ENCODE measurements at places on chromosomes 7 and 10.
A peak's percentile ranks its signal among the peaks of the same experiment; 100 is the strongest.

GRCh38 chr10:43166207-43166879 is 28.1 kb downstream of the CSGALNACT2 start:
- DNase-seq: no peak

DNA sequence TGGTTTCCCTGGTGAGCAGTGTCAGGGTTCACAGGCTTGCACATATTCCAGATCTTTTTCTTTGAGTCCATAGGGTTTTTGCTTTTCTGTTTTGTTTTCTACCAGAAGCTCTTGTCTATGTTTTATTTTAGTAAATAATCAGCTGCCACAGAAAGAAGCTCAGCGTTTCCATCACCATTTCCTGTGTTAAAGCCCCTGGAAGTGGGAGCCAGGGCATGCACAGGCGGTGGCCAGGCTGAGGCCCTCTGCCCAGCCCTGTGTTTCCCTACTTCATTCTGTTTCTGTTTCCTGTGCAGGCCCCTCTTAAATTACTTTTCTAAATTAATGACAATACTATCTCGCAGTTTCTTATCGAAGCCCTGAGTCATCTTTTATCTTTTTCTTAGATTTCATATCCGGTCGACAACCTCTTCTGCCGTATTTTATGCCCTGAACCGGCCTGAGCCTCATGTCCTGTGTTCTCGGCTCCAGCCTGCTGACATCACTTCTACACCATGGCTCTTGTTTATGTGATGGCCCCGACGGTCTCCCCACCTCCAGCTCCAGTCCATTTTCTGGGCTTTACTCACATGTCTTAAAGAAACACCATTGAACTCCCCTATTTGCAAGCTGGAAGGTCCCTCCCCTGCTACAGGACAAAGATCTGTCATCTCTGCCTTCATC is 442.2 kb downstream of the TCERG1L start:
- DNase-seq: no peak

DNA sequence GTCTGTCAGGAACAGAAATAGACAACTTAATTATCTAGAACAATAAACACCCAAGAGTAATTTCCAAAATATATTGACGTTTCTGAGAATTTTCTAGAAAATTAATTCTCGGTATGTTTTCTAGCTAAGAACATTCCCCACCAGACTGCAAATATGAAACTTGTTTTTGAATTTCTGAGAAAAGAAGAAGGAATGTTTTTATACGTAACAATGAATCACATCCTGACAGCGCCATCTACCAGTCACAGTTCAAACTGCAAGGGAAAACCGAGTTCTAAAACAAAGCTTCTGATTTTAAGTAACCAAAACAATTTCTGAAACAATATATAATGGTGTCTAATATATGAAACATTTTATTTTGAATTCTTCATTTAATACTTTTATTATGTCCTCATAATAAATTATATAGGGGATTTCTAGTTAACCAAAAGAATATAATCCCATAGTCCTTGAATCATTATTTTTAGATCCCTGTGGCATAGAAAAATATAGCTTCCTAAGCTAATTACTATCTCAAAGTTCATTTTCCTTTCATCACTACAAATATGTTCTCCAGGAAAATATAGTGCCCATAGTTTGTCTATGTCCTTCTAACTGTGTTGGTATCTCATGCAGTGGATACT is 34.5 kb upstream of the MEOX2 start:
- DNase-seq: peak; percentile 29

GRCh38 chr10:3763852-3764625 is 21.0 kb downstream of the KLF6 start:
- DNase-seq: no peak

DNA sequence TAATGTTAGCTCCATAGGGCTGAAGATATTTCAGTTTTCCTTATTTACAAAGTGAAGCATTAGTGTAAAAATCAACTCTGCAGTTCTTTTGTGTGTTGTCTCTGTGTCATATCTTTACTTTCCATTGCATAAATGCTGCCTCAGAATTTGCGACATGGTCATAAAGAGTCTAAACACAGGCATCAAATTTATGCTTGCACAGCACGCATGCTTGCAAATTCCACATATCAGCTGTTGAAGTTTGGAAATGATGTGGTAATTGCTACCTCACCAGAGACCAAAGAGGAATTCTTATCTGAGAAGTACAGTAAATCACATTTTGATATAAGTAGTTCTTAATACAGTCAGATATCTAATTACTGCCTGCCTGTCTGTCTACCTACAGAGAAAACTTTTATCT is 348.2 kb upstream of the GRM3 start:
- no peak for DNase-seq

GRCh38 chr10:119284679-119285096 is 77.3 kb downstream of the GRK5 start:
- no peak for DNase-seq

GRCh38 chr7:143203386-143203785 is 18.5 kb upstream of the TAS2R40 start:
- DNase-seq: peak; percentile 39

GRCh38 chr10:60985951-60986350 is 42.0 kb upstream of the RHOBTB1 start:
- no peak for DNase-seq

DNA sequence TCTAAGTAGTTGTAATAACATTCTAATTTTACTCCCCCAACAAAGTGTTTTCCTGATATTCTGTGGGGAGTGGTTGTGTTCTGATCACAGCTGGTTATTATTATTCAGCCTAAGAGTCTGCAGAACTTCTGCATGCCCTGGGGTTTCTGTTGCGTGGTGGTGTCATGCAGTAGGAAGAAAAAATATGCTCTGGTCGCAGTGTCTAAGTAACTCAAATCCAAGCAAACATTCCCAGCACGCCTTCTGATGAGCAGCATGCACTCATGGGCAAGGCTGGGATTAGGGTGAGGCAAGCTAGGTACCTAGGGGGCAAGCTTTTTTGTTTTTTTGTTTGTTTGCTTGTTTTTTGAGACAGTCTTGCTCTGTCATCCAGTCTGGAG is 112.8 kb upstream of the KMT2E start:
- DNase-seq: no peak

DNA sequence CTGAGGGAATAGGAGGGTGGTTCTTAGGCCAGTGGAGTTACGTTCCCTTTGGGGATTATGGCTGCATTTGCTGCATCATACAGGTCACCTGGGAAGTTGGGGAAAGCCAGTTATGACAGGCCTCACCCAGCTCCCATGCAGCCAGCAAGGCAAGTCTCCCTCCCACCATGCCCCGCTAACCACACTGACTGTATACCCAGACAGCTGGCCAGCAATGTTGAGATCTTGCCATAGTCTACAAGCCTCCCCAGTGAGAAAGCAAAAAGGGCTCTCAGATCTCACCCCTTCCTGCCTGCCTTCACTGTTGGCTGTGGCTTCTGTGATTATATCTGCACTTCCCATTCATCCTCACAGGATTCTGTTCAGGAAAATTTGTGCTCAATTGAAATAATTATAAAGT is 133.3 kb upstream of the HGF start:
- no peak for DNase-seq

DNA sequence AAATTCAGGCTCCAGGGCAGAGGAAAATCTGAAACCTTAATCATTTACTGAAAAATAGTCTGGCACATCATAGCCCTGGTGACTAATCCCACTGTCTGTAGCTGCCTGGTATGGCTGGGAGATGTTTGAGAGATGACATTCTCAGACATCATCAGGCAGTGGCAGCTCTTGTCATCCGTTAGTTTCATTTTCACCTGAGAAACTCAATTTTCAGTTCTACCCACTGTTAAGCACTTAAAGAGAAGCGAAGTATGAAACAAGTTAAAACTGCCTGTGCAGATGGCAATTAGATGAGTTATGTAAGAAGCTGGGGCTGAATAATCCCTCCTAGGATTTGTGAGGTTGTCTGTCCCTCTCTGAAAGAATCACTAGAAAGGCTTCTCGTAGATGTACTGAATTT is 150.2 kb downstream of the NSUN6 start:
- peak; percentile 16 for DNase-seq

GRCh38 chr7:100483722-100484672 is at the start of gene NYAP1:
TSS of gene NYAP1 (plus strand) at chr7:100483927. CDS start at chr7:100485312, 1,385 bp downstream.
- peak; percentile 89 for DNase-seq

GRCh38 chr7:72161534-72161933 is 250.6 kb downstream of the CALN1 start:
- DNase-seq: no peak

DNA sequence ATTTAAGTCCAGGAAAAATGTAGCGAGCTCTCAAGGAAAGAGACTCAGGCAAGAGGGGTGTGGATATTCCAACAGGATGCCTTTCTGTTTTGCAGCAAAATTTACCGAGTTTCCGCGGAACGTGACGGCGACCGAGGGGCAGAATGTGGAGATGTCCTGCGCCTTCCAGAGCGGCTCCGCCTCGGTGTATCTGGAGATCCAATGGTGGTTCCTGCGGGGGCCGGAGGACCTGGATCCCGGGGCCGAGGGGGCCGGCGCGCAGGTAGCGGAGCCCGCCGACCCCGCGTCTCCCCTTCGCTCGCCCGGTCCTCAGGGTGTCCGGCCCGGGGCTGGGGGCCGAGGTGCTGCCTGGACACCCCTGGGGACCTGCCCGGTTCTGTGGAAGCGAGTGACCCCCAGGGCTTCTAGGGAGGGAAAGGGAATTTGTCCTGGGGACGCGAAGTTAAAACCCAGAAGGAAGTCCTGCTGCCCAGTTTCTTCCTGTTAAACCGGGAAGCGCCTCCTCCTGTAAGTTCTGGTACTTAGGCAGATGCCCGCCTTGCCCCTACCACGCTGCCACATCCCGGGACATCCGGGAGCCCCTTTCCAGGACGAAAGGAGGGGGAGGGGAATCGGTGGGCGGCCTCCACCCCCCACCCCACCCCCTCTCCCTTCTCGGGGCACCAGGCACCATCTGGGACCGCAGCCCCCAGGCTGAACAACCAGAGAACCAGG is 2.5 kb downstream of the VSTM2A start:
- peak; percentile 46 for DNase-seq

- no peak for DNase-seq
Observed at GRCh38 chr10:36452851-36453250, 672.5 kb upstream of the ANKRD30A start.

DNA sequence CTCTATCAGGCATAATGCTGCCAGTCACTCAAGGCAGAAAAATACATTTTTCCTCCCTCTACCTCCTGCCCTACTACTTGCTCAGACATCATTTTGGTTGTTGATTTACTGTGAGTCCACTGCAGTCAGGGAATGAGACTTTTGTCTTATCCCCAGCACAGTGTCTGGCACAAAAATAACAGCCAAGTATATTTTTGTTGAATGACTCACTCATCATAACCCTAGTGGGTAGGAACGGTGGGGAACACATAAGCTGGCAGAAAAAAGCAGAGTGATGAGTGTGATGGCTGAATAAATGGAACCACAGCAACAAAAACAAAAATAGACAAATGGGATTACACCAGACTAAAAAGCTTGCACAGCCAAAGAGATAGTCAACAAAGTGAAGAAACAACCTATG is 65.8 kb upstream of the LAMB4 start:
- no peak for DNase-seq

DNA sequence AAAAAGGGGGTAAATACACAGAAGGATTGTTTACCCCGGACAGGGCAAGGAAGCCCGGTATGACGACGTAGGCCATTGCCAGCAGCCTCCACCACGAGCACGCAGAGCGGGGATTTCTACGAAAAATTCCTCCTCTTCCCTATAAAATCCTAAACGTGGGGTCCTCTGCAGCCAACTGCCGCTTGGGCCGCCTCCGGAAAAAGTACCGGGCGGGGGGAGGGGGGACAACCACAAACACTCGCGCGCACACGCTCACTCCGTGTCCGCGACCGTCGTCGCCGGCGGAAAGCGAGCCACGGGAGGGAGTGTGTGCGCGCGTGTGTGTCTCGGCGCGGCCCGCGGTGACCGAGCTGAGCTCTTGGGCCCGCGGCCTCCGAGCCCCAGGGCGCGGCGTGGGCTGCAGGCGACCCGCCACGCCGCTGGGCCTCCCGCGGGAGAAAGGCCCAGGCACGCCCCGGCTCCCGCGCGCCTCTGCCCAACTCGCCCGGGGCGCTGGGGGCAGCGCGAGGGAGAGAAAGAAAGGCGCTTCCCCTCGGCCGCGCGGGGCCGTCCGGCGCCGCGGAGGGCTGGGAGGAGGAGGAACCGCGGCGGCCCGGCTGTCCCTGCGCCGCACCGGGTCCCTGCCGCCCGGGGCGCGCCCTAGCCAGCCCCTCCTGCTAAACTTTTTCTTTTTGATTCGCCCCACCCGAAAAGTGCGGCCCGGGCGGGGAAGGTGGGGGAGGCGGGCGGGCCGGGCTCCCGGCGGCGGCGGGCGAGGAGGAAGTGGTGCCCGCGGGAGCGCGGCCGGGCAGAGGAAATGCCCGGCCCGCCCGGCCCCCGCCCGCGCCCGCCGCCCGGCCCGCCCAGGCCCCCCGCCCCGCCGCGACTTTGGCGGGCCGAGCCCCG is 1.5 kb downstream of the CTBP2 start:
- peak; percentile 77 for DNase-seq

DNA sequence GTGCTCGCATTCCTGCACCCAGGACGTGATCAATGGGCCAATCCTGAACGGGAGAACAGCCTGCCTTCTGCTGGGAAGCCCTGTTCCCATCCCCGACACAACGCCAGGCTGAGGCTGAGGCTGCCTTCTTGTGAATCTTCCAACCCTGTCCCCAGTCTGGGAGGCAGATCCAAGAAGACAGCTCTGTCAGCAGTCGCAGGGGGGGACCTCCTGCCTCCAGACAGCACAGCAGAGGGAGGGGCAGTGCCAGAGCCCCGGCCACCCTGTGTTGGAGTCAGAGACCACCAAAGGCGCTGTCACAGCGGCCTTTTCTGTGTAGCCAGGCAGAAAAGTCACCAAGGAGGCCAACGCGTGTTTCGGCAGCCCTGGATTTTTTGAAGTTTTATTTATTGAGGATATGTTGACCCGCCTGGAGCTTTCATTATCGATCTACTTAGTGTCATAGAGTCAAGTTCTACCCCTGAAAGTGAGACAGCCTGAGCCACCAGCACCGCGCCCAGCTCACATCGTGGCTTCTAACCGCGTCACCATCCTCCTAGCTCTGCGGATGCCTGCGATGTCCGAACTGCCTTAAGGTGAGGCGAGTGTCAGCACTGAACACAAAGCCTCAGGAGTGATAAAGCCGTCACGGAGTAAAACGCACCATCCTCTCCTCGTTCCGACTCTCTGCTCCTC is 86.1 kb downstream of the PTPRN2 start:
- DNase-seq: peak; percentile 67

DNA sequence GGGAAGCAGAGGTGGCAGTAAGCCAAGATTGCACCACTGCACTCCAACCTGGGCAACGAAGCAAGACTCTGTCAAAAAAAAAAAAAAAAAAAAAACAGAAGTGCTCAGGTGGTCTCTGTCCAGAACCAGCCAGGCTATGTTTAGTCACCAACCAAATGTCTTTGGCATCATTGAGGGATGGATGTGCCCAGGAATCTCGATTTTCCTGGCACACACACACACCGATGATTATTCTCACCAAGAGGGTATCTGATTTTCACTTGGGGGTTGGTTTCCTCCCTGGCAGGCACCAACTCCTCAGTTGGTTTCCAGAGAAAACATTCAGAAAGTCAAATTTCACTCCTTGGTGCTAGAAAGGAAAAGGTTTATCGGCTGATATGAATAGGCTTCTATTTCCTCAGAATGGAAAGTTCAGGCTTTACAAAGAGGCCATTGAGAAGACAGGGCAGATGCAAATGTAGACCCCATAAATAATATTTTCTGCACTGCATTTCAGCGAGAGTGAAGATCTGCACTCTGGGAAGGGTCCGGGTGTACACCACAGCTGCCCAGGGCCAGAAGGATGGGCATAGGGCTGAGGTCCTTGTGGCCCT is 154.8 kb downstream of the TNS3 start:
- DNase-seq: no peak

Data from eye (tissue), 1 donor.